ENCODE measurements at places on chromosomes 3 and 15.

DNA sequence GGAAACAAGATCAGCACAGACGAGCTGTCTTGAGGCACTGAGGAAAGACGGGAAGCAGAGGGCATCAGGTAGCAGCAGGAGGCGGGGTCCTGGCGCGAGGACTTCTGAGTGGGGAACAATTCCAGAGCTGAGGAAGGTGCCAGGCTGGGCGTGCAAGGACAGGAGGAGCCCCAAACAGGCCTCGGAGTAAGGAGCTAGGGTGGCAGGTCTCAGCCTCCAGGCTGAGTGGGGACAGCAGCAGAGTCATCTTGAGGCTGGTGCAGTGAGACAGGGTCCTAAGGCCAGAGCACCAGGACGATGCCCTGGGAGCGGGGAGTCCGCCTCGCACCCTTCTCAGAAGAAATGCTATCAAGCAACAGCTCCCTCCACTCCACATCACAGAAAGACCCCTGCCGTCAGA is 78.4 kb downstream of the PCSK6 start:
- DNase-seq = no peak

DNA sequence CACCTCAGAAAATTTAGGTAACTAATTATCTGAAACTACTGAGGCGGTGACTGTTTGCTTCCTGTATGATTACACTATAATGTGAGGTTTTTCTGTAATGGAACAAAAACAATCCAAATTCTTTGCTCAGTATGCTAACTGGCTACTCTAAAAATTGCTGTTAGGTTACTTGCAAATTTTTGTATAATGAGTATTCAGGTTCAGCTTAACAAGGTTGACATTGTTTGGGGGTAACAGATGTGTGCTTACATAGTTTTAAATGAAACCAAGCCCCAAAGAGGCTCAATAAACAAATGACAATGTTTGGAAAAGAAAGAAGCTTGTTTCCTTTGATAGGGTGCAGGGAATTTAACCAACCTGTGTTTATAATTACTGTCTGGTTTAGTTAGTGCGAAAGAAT is 414.5 kb upstream of the MDFIC2 start:
- no peak for DNase-seq

DNA sequence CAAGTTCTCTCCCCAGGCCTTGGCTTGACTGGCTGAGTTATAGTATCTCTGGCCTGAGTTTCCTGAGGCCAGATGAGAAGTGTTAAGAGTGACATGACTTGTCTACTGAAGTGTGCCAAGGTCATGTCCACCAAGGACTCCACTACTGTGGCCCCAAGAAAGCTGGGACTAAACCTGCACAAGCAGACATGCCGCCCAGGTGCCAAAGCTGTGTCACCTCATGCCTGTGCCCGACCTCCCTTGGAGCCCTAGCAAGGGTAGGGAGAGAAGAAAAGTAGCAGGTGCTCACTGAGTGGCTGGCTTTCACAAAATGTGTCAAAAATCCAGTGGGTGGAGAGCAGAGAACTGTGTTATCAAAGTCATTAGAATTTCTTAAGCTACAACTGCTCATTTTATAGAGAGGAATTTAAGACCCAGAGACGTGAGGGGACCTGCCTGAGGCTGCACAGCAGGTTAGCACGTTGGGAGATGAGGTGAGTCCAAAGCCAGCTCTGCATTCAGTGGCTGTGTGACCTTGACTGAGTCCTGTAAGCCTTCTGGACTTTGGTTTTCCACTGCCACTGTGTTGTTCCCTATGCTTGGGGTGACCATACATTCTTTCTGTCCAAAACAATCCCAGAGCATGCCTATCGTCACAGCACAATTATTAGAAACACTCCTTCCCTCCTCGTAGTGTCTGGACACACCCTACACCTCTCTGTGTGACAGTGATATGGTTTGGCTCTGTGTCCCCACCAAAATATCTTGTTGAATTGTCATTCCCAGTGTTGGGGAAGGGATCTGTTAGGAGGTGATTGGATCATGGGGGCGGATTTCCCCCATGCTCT is 5.0 kb upstream of the LYSMD4 start:
- no peak for DNase-seq

DNA sequence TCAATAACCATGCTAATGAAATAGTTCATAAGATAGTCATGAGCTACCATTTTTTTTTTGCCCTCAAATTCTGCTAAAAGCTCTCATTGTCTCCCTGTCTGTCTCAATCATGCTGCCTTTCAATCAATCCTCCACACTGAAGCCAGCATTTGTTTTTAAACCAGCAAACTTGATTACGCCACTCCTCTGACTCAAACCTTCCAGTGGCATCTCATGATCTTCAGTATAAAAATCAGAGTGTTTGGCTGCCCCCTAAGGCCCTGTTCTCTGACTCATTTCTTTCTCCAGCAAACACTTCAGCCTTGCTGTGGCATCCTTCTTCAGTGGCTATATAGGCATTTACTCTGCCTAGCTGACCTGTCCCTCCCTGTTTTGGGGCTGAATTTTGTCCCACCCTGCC is 36.0 kb upstream of the EOMES start:
- no peak for DNase-seq

GRCh38 chr15:88918738-88919137 is 5.6 kb upstream of the MFGE8 start:
- DNase-seq = no peak

GRCh38 chr3:106190296-106190695 is 321.5 kb upstream of the CBLB start:
- DNase-seq = no peak

DNA sequence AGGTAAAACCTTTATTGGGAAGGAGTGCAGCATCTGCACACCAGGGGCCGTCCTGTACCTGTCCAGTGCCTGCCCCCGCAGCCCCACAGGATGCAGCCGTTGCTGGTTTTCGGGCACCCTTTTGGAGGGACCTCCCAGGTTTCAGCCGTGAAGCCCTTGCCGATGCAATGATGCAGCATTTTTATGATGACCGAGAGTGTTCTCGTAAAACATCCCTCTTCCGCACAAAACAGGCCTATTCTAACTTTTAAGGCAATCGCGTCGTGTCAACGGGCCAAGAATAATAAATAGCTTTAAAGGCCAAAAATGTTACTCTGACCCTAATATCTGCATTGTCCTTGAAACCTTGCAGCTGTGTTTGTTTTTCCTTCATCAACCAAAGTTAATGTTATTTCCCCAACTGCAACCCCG is 126.1 kb downstream of the LRRK1 start:
- no peak for DNase-seq

GRCh38 chr3:43497422-43497821 is 124.4 kb downstream of the ANO10 start:
- DNase-seq = no peak

- DNase-seq = no peak
Measured at GRCh38 chr15:51133140-51133765, 38.5 kb upstream of the TNFAIP8L3 start.

DNA sequence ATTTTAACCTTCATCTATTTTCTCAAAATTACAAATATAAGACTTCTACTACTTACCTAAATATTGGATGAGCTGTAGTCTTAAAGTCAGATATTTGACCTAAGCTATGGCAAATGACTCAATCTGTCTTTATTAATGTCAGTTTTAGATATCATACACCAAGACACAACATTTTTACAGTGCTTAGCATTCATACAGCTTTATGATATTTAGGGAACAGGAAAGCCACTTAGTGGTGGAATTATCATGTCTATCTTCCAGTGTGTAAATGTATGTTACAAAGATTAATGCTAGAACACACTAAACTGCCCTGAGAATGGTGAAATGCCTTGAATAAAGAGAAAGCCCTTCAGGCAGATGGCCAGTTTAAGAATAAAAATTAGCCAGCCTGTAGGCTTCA is 135.0 kb downstream of the SPATA16 start:
- DNase-seq = no peak

DNA sequence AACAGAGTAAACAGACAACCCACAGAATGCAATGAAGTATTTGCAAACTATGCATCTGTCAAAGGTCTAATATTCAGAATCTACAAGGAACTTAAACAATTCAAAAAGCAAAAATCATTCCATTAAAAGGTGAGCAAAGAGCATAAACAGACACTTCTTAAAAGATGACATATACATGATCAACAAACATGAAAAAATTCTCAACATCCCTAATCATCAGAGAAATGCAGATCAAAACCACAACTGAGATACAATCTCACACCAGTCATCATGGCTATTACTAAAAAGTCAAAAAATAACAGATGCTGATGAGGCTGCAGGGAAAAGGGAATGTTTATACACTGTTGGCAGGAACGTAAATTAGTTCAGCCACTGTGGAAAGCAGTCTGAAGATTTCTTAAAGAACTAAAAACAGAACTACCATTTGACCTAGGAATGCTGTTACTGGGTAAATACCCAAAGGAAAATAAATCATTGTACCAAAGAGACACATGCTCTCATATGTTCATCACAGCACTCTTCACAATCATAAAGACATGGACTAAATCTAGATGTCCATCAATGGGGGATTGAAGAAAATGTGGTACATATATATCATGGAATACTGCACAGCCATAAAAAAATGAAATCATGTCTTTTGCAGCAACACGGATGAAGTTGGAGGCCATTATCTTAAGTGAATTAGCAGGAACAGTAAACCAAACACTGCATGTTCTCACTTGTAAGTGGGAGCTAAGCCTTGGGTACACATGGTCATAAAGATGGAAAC is 393.3 kb upstream of the CBLB start:
- DNase-seq = no peak

- DNase-seq = no peak
Measured at GRCh38 chr3:61947456-61947855, 386.1 kb downstream of the PTPRG start.

DNA sequence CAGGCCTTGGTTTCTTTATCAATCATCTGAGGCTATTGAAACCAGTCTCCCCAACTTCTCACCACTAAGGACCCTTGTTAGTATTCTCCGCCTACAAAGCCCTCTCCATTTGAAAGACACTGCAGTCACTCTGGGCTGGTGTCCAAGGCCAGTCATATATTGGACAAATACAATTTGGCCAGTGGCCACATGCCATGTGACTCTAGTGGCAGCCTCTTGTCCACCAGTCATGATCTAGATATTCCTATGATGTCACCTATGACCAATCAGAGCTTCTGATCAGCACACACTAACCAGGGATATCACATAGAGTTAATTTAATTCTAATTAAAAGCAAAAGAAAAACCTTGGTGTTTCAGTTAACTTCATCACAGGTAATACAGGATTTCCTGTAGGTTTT is 68.2 kb downstream of the RAB11A start:
- DNase-seq = no peak

GRCh38 chr3:42851228-42851834 is 24.3 kb downstream of the CYP8B1 start:
- DNase-seq = no peak

- no peak for DNase-seq
Measured at GRCh38 chr3:139425745-139426400, 36.4 kb upstream of the COPB2 start.

DNA sequence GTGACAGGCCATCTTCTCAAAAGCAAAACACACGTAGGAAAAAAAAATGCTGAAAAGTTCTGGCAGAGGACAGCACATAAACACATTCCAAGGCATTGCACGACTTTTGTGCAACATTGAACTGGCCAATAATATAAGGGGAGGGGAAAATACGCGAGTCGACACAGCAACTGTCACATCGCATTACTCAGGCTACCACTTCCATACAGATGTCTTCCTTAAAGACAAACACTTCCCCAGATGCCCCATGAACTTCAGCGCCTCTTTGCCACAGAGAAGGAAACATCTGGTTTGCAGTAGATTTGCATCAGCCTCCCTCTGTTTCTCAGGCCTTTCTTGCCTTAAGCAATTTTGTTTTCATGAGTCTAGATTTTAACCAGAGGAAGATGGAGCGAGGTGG is 144.4 kb upstream of the IGF1R start:
- no peak for DNase-seq

DNA sequence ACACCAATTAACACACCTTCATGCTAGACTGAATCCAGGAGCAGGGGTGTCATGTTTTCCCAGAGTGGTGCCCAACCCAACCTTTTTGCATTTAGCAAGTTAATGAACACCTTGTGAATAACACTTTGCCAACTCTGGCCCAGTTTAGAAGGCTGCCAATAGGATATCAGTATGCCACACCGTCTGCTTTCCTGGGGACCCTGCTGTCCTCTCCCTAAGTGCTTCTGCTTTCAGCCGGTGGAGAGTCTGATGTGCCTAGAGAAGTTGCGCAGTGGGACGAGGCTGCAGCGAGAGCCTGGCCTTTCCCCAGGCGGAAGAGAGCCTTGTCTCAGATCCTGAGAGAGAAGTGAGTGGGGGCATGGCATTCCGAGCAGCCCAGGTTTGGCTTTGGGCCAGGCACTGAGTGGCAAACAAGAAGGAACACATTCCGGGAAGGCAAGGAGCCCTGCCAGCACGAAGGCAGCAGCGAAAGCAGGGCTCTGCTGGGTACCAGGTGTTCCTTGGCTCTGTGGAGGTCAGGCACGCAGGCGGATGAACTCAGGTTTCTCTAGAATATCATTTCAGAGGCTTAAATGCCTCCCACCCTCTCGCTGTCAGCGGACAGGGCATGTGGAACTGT is 36.9 kb downstream of the SENP8 start:
- no peak for DNase-seq

DNA sequence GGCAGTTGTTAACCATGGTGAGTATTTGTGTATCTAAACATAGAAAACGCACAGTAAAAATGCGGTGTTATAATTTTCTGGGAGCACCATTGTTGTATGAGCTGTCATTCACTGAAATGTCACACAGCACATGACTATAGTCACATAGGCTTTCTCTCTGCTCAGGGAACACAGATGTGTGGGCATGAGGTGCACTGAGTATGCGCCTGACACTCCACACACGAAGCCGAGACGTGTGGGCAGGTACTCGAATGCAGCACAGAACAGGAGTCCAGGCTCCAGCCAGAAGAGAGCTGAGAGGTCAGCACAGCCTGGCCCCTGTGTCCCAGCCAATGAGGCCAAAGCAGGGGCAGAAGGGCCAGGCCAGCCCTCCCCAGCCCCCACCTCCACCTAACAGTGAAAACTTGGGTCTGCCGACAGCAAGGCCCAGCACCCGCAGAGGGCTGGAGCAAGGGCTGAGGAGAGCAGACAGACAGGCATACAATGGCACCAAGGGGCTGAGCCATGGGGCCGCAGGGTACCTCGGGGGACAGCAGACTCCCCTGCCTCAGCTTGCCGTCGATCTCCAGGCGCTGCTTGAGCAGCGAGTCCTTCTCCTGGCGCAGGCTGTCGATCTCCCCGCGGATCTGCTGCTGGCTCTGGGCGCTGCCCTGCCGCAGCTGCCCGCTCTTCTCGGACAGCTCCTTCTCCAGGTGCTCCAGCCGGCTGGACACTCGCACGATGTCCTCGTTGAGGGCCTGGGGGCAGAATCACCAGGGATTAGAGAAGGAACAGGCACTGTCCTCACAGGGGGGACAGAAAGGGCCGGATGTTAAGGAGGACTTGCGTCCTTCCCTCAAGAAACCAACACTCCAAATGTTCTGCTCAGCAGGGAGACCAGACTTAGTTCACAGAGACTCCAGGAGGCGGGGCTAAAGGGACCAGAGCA is 24.0 kb downstream of the KIF7 start:
- DNase-seq = no peak

DNA sequence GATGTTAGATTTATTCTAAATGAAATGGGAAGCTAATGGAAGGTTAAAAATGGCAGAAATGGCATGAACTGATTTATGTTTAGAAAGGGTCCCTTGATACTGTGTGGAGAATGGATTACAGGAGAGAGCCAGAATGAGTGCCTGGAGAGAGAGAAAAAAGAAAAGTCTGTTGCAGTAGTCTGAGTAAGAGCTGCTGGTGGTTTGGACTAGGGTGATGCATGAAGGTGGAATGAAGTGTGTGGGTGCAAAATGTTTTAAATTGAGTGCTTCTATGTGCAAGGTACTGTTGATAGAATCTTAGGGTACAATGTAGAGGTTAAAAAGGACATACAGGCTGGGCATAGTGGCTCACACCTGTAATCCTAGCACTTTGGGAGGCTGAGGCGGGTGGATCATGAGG is 11.4 kb upstream of the MGA start:
- no peak for DNase-seq

GRCh38 chr3:161369531-161369930 is 1.8 kb downstream of the SPTSSB start:
- DNase-seq = no peak

All from activated T-helper 1 cell treated with anti-CD3 and anti-CD28 coated beads, Interleukin-2, amount 50 U/mL, for 16 hours (primary cell).